ENCODE measurements at places on chromosomes 16 and 17.
A peak's percentile ranks its signal among the peaks of the same experiment; 100 is the strongest.

DNA sequence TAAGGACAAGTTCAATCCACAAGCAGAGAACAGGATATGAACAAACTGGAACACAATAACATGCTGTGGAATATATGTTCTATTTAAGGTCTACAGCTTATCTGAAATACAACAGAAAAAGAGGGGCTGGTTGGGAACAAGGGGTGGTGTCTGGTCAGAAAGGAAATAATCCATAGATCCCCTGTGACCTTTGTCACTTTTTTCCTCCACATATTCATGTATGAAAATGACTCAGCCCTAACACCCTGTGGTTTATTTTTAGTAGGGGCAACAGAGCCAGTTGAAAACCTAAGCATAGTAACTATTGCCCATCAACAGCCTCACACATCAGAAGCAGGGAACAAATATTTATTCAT is 12.3 kb upstream of the SPAG9 start:
- DNase-seq = no peak

DNA sequence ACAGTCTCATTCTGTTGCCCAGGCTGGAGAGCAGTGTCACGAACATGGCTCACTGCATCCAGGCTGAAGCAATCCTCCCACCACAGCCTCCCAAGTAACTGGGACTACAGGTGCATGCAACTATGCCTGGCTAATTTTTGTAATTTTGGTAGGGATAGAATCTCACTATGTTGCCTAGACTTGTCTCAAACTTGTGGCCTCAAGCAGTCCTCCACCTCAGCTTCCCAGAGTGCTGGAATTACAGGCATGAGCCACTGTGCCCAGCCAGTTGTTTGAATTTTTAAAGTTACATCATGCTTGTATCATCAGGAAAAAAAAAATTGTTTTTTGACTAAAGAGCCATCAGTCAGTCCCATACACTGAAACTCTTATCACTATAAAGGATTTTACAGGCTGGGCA is 17.1 kb upstream of the VPS4A start:
- no peak for DNase-seq

DNA sequence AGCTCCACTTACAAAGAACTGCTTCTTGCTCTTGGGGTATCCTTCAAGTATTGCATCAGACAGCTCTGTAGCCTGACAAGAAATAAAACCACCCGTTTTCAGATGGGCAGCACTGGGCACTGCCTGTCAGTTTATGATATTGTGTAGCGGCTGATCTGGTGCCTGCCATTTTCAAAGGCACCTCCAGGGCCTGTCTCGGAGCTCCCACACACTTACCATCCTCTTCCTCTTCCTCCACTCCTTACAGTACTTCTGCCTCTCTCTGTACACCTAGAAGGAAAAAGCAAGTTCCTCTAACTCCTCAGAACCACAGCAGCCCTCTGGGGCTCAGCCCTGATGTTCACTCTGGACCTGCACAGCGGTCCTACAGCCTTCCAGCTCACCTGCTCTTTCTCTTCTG is 4.4 kb downstream of the PSMC3IP start:
- no peak for DNase-seq

GRCh38 chr16:85249418-85250146 is 137.3 kb upstream of the CIBAR2 start:
- no peak for DNase-seq

DNA sequence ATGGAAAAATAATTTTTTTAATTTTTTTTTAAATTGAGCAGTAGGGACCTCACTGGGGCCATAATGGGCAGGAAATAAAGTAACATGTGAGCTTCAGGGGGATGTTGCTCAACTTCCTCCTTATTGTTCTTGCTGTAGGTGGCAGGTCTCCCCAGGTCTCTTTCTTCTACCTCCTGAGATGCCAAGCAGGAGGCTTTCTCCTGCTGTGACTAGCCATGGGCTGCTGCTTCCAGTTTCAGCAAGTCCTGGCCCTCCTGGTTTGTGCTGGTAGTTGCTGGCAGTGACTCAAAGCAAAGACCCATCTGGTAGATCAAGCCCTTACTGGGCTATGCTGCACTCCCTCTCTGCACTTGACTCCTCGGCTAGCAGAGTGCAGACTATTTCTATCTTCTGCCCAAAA is 2.3 kb downstream of the DPEP2NB start:
- DNase-seq = no peak

- no peak for DNase-seq
Observed at GRCh38 chr17:27538156-27538955, 82.1 kb downstream of the KSR1 start.

DNA sequence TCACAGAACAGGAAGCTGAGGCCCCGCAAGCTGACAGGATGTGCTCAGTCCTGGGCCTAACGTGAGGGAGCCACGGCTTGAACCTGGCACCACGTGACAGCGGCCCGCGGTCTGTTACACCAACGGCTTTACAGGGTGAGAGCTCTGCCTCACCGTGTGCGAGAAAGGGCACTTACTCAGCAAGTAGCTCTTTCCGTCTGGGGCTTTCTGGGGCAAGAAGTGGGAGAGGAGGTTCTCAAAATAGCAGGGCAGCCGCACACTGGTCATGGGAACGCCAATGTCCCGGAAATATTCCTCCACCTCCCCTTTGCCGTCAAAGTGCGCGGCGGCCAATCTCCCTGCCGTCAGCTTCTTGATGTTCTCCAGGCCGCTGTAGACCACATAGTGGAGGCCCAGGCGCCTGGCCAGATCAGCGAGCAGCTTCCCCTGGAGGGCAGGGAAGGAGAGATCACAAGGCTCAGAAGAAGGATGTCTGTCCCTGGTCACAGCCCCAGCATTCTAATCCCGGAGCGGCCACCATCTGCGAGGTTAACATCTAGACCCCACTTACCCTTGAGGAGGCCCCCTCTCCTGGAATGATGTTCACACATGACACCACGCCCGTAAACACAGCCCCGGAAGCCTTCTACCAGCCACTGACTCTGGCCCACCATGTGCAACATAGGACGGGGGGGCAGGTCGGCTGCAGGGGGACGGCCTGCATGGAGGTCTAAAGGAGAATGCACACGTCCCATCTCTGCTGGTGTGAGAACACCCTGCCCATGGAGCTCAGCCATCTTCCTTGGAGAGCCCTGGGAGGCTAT is 8.2 kb downstream of the NMRAL1 start:
- DNase-seq = no peak

GRCh38 chr17:40355123-40355803 is 9.3 kb downstream of the GJD3 start:
- no peak for DNase-seq

DNA sequence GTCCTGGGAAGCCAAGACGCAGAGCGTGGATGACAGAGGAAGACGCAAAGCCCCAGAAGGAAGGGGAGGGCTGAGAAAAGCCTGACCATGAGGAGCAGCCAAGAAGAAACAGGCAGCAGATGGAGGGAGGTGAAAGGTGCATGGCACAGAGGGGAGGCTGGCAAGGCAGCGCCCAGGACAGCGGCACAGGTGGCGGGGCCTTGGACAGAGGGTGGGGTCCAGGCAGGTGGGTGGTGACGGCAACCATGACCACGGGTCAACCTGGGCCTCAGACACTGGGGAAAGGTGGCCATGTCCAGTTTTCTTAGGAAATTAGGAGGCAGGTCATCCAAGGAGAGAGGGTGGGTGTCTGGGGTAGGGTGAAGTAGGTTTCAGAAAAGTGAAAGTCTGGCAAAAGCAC is 17.0 kb downstream of the ARHGAP17 start:
- DNase-seq = no peak

DNA sequence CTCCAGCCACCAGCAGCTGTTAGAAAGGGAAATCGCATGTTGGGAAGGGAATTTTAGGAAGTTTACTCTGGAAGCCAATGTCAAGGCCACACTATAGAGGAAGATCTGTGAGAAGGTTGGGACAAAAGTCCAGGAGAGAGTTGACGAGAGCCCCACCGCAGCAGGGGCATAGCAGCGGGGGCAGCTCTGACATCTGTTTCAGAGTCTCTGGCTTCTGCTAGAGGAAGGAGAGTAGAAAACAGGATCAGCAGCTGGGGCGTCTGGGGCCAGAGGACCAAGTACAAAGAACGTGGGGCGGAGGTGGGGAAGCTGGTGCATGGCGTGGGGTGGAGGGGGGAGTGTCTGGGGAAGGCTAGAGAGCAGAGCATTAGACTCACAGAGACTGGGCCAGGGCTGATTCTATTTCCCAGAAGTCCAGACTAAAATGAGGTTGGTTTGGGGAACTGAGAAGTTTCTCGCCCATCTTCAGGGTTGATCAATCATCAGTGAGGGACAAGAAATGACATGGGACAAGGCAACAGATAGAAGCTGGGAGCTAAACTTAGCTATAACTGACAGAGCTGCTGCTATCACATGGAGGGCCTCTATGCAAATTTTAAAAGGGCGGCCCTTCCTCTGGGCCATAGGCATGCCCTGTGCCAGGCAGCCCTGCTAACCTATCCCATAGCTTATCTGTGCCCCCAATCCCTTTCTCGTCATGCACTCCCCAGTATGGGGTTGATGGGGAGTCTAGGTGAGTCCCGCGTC is 1.2 kb downstream of the RABEP2 start:
- no peak for DNase-seq

DNA sequence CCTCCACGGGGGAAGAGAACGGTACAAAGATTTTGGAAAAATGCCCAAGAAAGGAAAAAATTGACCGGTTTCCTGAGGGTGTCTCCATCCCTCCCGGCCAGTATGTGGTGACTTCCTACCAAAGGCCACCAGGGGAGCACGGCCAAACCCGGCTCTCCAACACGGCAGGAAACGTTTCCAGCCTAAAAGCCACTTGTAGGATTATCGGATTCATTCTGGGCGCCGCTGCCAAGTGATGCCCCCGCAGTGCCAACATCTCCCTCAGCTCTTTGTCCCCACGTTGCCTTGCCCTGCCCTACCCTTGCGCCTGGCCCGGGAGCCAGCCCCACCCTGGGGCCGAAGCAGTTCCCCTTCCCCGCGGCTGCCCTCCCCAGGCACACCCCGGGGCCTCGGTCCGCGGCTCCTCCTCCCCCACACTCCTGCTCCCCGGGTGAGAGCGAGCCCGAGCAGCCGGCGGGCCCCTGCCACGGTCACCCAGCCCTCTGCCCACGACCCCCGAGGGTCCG is 688 bp downstream of the CRK start:
- DNase-seq = peak; percentile 77

DNA sequence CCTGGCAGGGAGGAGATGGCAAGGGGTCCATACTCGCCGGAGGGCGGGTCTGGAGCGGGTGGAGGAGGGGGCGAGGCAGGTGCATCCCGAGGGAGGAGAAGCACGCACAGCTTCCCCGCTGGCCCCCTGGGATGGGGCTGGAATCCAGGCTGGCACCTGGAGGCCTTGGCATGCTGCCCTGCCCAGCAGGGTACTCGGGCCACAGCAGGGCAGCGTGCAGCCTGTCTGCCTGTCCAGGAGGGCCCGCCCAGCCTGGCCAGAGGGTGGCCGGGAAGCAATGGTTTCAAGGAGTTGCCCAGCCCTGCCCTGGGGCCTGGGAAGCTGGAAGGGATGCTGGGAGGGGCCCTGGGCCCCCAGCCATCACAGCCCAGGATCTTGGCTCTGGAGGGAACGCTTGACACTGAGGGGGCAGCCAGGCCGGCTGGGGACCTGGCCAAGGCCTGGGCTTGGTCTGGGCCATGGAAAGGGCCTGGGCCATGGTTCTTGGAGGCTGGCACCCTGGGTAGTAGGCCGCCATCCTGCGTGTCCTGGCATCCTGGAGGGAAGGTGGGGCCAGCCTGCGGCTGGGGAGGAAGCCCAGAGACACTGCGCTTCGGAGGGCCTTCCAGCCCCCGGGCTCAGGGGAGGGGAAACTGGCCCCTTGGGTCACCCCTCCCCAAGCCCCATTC is 1.1 kb downstream of the GLIS2 start:
- peak; percentile 39 for DNase-seq

DNA sequence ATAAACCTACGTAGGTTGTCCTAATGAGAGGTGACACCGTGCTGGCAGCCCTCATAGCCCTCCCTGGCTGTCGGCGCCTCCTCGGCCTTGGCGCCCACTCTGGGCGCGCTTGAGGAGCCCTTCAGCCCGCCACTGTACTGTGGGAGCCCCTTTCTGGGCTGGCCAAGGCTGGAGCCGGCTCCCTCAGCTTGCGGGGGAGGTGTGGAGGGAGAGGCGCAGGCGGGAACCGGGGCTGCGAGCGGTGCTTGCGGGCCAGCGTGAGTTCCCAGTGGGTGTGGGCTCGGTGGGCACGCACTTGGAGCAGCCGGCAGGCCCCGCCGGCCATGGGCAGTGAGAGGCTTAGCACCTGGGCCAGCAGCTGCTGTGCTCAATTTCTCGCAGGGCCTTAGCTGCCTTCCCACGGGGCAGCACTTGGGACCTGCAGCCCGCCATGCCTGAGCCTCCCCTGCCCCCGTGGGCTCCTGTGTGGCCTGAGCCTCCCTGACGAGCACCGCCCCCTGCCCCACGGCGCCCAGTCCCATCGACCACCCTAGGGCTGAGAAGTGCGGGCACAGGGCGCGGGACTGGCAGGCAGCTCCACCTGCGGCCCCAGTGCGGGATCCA is 40.1 kb upstream of the AMZ2 start:
- no peak for DNase-seq

GRCh38 chr17:57622683-57623433 is 122.2 kb downstream of the CCDC182 start:
- DNase-seq = peak; percentile 73

DNA sequence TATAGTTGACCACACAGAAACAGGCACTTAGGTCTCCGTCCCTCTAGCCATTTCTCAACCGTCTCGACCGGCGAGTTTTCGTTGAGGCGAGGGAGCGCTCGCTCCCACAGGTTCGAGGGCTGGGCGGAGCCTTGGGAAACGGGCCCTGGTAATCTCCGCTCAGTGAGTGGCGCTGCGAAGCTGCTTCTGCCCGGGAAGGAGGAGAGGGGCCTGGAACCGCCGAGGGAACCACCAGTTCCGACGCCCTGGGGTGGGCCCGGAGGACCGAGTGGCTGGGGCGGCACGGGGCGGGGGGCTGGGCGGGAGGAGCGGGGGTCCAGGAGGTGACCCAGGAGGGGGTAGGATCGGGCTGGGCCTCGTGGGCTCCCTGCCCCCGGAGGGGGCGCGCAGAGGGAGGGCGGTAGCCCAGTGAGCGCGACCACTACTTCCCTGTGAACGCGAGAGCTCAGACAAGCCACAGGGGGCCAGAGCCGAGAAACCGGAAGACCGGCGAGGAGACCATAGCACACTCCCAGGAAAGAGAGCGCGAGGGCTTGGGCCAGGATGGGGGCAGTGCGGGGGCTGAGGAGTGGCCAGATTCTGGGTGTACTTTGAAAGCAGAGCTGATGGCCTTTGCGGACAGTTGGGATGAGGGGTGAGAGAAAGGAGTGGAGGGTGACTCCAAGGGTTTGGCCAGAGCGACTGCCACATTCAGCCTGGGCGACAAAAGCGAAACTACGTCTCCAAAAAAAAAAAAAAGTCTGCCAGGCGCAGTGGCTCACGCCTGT is 29.9 kb upstream of the ARL4D start:
- peak; percentile 68 for DNase-seq

DNA sequence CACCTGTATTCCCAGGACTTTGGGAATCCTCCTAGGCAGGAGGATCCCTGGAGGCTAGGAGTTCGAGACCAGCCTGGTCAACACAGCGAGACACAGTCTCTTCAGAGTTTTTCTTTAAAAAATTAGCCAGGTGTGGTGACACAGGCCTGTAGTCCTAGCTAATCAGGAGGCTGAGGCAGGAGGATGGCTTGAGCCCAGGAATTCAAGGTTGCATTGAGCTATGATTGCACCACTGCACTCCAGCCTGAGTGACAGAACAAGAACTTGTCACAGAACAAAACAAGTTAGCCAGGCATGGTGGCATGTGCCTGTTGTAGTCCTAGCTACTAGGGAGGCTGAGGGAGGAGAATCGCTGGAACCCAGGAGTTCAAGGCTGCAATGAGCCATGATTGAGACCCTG is 24.8 kb downstream of the ANKRD40 start:
- no peak for DNase-seq

All from H4 (cell line).